ENCODE measurements at places on chromosomes 2 and 18.

- no peak for DNase-seq
These were observed 54.5 kb downstream of the SKA1 start for GRCh38 chr18:50429207-50429948.

DNA sequence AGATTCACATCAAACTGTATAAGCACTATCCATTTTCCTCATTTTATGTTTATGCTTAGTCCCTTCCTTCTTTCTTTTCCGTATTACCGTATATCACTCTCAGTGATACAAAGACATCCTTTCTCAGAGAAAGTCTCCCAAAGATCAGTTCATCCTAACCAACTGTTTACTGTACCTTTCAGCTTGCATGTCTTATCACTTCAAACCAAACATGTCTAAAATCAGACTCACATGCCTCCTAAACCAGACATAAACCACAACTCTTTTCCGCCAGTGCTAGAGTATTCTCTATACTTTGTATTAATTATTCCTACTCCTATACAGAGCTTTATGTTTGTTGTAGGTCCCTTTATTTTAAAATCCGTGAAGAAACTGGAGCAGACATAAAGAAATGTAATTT is 41.5 kb downstream of the KCMF1 start:
- no peak for DNase-seq

GRCh38 chr2:184339966-184340365 is 258.4 kb upstream of the ZNF804A start:
- no peak for DNase-seq

DNA sequence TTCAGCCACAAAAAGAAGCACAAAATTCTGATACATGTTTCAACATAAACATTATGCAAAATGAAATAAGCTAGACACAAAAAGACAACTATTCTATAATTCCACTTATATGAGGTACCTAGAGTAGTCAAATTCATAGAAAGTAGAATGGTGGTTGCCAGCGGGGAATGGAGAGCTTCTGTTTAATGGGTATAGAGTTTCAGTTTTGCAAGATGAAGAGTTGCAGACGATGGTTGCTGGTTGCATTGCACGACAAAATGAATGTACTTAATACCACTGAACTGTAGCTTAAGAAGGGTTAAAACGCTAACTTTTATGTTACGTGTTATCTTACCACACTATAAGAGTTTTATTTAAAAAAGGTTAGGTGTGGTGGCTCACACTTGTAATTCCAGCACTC is 13.5 kb downstream of the YWHAQ start:
- no peak for DNase-seq

GRCh38 chr2:60522462-60522861 is 31.0 kb downstream of the BCL11A start:
- no peak for DNase-seq

GRCh38 chr2:30417253-30417652 is 29.8 kb upstream of the LCLAT1 start:
- DNase-seq, result no peak

DNA sequence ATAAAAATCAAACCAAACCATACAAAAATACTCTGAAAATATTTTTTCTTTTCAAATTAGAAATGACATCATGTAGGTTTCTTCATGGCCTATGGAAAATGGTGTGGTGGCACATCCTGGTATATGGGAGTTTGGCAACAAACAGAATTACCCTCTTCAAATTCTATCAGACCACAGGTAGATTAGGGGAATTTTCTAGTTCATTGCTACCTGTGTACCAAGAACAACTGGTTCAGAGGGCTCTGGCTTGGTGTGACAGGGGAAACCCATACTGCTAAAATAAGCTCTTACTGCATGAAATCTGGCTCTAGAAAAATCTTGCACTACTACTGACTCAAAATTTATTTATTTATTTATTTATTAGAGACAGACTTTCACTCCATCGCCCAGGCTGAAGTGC is 63.4 kb upstream of the PELI1 start:
- DNase-seq, result no peak

GRCh38 chr18:4283746-4284291 is 171.3 kb downstream of the DLGAP1 start:
- no peak for DNase-seq

GRCh38 chr2:207331674-207332073 is 165.9 kb upstream of the KLF7 start:
- DNase-seq, result no peak

DNA sequence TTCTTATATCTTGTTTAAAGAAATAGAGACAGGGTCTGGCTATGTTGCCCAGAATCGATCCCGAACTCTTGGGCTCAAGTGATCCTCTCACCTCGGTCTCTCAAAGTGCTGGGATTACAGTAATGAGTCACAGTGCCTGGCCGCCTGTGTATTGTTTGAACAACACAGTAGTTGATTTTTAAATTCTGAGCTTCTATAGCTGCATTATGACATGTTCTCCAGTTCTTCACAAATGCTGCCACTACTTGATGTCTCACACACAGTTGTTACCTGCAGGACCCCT is 7.7 kb upstream of the RHOB start:
- no peak for DNase-seq

DNA sequence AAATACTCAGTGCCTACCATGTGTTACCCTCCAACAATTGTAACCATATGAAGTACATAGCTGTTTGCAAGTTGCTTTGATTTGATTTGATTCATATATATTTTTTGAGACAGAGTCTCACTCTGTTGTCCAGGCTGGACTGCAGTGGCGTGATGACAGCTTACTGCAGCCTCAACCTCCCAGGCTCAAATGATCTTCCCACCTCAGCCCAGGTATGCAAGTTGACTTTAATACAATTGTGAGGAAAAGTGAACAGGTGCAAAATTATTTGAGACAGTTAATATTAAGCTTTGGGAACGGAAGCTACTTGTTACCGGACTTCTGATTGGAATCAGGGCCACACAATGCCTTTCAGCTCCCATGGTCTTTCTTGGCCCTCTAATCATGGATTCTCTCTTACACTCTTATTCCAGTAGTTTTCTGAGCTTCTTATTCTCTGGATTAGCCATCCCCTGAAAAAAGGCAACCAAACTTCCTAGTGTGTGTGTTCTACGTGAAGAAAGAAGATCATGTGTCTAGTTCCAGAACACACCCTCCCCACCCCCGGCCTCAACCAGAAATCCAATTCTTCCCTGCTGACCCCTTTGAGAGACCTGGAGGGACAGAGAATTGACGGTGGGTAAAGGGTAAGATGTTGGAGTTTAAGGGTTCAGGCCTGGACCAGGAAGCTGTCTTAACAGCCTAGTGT is 1.1 kb upstream of the RPL37A start:
- DNase-seq, result no peak

DNA sequence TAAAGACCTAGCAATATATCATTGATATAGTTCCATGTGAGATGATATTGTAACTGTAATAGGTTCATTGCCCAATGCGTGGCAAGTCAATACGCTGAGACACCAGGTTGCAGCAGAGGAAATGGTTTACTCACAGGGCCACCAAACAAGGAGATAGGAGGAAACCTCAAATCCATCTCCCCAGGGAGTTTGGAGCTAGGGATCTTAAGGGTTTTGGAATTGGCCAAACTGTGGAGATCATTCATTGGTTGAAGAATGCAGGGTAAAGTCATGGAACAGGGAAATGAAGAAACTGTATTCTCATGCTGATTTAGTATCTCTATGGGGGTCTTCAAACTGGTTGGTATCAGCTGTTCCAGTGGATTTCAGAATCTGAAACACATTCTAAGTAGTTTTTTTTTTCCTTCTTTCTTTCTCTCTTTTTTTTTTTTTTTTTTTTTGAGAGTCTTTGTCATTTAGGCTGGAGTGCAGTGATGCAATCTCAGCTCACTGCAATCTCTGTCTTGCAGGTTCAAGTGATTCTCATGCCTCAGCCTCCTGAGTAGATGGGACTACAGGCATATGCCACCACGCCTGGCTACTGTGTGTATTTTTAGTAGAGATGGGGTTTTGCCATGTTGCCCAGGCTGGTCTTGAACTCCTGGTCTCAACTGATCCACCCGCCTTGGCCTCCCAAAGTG is 30.7 kb upstream of the PPM1B start:
- DNase-seq, result no peak

DNA sequence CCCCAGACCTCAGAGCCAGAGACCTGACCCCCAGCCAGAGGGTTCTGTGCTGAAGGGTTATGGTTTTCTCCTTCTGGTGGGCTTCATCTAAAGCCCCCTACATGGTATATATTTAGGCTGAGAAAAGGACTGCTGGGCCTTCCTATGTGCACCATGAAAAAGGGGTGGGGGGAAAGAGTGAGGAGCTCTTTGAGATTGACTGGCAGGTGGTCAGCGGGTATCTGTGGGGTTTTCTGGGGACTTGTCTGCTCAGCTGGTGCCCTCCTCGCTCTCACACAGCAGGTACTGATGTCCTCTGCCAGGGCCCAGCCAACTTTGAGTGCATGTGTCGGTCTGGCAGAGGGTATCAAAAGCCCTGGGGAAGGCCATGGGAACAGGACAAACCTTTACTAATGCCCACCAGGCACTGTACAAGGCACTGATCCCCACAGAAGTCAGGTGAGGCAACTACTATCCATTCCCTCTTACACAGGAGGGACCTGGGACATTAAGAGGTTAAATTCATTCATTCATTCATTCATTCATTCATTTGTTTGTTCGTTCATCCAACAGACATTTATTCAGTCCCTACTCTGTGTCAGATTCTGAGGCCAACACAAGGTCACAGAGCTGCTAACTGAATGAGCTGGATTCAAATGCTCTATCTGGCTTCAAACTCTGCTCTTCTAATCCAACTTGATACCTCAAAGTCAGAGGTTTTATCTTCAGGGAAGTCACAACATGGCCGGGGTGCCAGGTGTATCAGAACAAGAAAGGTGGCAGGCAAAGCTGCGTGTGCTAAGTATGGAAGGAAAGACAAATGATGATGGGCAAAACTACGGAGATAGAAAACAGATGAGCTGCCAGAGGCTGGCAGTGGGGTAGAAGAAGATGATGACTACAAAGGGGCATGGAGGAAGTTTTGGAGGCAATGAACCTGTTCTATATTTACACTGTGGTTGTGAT is 44.6 kb downstream of the REEP1 start:
- DNase-seq, result no peak

- DNase-seq, result no peak
These were observed 393.9 kb upstream of the ACVR2A start for GRCh38 chr2:147450661-147451510.

DNA sequence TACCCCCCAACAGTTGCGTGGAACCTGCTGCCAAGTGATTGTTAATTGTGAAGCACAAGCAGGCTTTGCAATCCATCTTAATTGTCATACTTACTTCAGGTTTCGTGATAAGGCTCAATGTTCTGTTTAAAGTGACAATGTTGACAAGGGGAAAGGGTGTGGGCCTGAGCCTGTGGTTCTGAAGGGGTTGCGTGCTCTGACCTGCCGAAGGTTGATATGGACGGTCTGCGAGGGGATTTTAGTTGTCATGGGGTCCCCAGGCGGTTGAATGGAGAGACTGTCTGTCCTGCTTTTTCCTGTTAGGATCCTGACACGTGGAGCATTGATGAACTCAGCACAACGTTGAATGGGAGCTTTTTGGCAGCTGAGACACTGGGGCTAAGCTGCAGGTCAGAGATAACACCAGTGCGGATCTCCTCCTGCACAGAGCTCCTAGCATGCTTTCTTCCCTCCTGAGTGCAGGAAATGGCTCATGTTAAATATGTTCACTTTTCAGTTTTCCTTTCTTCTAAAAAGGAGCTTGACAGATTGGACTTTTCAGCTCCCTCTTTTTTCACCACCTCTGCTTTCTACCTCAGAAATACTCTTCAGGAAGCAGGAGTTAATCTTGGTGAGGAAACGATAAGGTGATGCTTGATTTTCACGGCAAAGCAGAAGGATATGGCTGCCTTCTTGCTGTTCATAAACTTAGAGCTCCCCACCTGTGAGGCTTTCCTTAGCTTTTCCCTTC is 62.9 kb upstream of the ZEB2 start:
- DNase-seq, result no peak

- DNase-seq, result no peak
These were observed 11.8 kb downstream of the DAPL1 start for GRCh38 chr2:158806941-158807340.

DNA sequence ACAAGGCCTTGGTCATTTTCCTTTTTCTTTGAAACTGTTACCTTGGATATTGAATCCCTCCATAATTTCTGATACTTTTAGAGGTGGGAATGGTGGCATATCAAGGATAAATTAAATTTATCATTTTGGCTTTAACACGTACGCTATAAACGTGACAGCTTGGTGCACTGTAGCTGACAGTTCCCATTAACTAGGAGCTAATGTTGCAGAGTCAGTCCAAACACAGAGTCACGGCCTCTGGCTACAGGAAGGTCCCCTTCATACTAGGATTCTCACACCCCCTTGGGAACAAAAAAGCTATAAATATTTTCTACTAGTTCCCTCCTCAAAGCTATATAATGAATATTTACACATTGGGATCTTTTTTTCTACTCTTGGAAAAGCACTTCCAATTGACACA is 17.7 kb upstream of the ERBB4 start:
- no peak for DNase-seq

- DNase-seq, result no peak
These were observed 269.0 kb downstream of the DCDC2C start for GRCh38 chr2:3972377-3972776.

GRCh38 chr2:224174990-224175389 is 135.9 kb upstream of the SERPINE2 start:
- DNase-seq, result no peak

GRCh38 chr2:71940695-71941094 is 207.0 kb downstream of the CYP26B1 start:
- DNase-seq, result no peak

DNA sequence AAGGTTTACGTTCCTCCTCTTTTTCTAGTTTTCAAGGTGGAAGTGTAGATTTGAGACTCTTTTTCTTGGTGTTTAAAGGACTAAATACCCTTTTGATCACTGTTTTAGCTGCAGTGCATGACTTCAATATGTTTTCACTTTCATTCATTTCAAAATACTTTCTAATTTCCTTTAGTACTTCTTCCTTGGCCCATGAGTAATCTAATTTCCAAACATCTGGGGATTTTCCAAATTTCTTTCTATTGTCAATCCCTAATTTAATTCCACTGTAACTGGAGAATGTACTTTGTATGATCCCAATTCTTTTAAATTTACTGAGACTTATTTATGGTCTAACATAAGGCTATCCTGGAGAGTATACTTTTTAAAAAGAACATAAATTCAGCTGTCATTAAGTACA is 3.8 kb upstream of the RHBDD1 start:
- DNase-seq, result no peak

DNA sequence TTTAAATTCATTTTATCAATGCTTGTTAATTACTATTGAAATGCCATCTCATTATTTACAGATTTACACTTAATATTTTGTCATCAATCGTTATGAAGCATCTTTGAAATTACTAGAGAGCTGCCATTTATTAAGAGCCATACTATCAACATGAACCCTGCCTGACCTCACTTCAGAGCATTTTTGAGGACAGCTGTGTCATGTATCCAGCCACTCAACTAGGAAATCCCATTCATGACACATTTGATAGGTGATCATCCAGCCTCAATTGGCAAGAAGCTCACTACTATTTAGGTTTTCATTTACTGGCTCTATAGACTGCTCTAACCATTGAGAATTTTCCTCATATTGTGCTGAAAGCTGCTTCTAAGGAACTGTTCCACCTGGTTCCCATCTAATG is 40.6 kb upstream of the TLK1 start:
- no peak for DNase-seq
